RPMI8226 (cell line): ENCODE measurements at places on chromosomes 11 and 22.

DNA sequence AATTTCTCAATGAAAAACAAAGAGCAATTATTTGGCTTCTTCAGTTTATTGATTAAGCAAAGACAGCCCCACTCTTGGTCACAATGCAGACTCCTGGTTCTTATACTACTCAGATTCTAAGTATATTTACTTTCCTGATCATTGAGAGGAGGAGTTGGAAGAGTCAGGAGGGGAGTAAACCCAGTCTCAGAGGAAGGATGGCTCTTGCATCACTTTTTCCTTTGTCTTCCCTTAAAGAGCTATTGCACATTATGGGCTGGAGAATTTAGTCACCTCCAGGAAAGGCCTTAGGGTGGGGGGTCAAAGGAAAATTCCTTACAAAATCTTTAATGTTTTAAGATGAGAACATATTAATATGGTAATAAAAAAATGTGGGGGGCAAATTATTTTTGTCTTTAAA lies 8.1 kb downstream of the SLC17A6 start:
- no peak for DNase-seq

DNA sequence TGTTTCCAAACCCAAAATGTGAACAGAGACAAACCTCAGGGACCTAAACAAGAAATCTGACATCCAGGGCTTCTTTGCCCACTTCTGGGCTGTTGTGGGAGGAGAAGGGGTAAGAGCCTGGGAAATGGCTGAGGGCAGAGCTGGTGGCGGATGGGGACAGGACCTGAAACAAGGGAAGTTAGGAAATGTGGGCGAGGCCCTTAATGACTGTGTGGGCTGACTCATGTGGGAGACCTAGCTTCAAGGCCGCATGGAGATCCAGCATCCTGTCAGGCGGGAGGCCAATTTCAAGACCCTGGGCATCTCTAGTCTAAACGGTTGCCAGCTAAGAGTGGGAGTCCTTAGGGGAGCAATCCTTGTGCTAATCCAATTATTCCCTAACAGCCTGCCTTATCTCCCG lies 2.1 kb upstream of the OAF start:
- DNase-seq = no peak

DNA sequence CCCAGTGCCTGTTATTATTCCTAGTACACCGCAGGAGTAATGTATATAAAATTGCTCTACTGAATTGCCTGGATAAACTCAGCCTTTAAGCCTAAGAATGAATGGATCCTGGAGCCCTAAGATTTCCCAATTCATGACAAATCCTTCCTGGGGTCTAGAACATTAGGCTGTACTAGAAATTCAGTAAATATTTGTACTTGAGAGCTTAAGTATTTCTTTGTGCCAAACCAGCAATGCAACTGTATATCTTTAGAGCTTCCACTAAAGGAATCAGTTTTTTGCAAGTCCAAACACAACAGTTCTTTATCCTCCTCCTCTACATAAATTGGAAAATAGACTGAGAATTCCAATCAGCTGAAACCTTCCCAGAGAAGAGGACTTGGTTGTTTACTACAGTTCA lies 65.6 kb downstream of the FAM168A start:
- DNase-seq = no peak

DNA sequence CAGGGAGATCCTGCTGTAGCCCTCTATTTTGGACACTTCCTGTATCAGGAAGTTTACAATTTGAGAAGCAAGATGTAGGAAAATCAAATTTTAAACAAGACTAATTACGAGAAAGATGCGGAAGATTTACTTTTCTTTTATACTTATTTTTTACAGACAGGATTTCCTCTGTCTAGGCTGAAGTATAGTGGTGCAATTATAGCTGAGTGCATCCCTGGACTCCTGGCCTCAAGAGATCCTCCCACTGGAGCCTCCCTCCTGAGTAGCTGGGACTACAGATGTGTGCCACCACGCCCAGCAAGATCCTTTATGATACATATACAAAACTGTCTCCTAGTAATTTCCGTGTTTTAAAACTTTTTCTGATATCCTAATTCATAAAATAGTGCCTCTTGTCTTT lies 17.2 kb upstream of the CARD18 start:
- DNase-seq = no peak

DNA sequence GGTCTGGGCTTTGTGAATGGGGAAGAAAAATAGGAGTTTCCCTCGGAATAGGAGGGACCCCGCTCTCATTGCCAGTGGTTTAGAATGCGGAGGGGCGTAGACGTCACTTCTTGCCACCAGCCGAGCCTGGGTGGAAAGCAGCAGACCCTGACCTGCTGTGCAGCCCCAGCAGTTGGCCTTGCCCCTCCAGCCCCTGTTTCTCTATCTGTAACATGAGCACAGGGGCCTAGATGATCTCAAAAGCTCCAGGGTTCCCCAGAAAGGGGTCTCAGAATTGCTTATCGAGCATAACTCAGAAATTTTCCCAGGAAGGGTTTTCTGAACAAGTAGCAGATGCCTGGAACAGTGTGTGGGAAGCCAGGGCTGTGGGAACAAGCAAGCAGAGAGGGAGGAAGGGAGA lies 43.9 kb downstream of the C11orf91 start:
- DNase-seq = no peak

GRCh38 chr11:64893194-64894069 lies 15.0 kb upstream of the EHD1 start:
- DNase-seq = no peak

GRCh38 chr22:32674925-32675825 lies 126.3 kb upstream of the TIMP3 start:
- DNase-seq = peak; percentile 7

DNA sequence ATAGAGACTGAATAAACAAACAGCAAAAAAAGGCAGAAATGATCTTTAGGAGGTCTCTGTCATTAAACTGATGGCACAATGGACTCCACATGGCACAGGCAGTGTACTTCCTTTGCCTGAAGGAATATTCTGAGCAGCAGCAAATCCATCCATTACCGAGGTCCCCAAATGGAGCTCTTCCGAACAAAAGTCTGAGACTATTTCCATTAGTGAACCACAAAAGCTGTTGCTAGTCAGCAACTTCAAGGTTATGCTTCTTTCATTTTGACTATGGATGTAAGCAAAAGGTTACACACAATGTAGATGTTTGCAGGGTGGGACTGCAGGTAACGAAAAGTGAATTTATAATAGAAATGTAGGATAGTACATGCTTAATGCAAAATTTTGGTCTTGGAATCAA lies 14.5 kb downstream of the NARS2 start:
- no peak for DNase-seq

GRCh38 chr11:120494595-120494994 lies 17.0 kb upstream of the GRIK4 start:
- DNase-seq = no peak

GRCh38 chr22:38353142-38353629 lies 36.0 kb upstream of the CSNK1E start:
- DNase-seq = peak; percentile 73

DNA sequence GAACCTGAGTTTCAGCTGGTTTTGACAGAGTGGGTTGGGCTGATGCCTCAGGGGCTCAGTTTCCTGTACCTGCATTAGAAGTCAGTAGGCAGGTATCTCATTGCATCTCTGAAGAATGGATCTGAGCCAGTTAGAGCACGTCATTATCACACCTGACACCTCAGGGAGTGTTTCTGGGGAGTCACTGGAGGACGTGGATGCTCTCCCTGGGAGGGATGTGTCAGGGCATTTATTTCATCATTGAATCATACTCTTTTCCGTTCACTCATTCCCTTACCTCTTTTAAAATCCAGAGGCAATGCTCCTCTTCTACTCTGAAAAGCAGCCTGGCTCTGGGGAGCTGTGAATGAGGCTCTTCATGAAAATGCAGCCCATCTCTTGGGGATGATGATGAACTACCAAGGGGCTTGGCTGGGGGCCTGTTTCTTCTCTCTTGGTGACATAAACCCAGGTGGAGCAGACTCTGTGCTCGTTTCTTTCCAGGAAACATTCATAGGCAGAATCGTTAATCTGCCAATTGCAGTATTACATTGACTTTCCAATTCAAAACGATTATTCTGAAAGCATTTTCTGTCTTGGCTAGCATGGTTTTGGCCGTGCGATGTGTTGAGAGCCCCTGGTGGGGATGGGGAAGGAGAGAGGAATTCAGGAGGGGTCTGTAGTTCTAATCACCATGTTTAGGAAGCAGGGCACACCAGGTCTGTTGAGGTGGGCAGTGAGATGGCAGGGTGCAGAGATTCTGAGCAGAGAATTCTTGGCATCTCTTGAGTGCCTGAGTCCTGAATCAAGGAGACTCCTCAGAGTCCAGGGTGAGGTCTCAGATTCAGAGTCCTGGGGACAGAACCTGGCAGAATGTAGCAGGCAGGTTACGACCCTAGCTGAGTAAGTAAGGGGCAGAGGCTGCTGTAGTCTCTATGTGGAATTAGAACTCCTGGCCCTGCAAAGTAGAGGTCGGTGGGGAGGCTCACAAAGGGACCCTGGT lies 12.6 kb downstream of the PARVA start:
- no peak for DNase-seq

GRCh38 chr11:130580372-130580771 lies 131.9 kb downstream of the ADAMTS15 start:
- no peak for DNase-seq

DNA sequence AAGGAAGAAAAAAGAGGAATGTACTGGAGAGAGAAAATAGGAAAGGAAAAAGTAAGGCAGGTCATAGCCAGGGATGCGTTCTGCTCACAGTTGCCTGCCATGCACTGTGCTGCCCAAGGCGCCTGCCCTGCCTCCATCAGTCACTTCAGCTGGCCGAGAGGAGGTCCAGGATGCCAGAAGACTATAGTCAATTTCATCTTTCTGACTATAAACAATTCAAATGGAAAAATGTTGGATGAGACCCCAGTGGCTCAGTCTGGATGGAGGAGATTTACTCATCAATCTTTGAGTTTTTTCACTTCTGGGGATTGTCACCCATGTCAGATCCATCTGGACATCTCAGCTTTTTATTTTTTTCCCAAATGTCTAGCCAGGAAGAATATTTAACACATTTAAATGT lies 36.7 kb upstream of the CLMP start:
- DNase-seq = no peak

DNA sequence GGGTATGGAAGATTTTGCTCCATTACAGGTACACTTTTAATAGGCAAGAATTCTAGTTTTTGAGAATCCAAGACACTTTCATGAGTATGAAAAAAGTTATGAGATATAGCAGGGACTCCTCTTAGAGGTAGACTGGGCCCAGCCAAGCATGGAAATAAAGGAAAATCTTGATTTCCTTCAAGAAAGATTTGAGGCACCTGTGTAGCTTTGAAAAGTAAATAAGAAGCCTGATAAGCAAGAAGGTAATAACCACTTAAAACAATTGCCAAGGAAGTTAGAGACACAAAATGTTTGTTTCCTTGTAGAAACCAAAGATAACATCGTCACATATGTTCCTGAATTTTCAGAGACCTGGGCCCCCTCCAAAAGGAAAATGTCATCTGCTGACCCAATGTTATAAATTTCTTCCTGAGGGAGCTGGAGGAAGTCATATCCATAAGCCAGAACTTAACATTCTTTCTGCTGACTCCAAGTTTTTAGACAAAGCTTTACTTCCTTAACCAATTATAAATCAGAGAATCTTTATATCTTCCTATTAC lies 314.5 kb upstream of the ANO3 start:
- DNase-seq = no peak

DNA sequence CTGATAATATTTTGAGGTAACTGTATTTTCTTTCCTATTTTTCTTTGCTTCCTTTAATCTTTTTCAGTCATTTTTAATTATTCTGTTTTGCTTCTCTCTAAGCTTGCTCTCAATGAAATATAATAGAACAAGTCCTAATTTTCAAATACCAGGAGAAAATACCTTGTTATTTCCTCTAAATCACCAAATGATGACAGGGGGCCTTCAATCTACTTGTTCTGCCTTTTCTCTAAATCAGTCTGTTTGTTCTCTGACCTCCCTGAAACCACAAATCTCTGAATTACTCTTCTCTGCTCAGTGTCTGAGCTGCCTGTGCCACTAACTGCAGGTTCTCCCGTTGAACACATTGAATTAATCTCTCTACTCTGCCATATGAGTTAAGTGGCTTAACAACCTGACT lies 286.2 kb downstream of the C11orf87 start:
- DNase-seq = no peak

DNA sequence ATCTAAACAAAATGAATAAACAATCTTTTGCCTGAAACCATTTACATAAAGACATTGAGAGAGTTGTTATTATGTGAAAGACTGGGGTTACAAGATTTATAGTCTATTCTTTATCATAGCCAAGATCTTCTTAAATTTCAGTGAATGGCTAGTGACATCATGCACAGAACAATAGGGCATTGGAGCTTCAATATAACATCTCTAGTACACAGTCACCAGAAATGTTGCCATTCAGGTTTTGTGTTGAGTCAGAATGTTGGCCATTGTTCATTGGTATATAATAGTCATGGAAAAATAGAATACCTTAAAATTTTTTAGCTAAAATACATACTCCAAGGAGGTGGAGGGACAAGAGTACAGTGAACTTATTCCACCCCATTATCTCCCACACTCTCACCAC lies 44.3 kb downstream of the SLC5A12 start:
- no peak for DNase-seq

DNA sequence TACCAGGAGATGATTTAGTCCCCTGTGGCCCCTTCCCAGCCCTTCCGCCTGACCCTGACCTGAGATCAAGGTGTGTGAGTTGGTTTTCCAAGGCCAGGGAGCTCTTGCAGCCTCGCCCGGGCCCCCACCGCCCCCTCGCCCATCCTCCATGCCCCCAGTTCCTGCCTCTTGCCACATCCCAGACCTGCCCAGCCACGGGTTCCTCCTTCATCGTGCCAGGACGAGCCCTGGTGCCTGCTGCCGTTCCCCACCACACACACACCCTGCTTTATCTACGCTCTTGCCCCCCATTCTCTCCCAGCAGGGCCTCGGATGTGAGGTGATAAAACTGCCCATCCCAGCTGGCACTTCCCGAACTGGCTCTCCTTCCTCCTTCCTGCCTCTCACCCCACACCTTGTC lies 1.4 kb upstream of the LIF start:
- no peak for DNase-seq

GRCh38 chr22:49966774-49967705 lies 6.5 kb downstream of the PIM3 start:
- peak; percentile 90 for DNase-seq

DNA sequence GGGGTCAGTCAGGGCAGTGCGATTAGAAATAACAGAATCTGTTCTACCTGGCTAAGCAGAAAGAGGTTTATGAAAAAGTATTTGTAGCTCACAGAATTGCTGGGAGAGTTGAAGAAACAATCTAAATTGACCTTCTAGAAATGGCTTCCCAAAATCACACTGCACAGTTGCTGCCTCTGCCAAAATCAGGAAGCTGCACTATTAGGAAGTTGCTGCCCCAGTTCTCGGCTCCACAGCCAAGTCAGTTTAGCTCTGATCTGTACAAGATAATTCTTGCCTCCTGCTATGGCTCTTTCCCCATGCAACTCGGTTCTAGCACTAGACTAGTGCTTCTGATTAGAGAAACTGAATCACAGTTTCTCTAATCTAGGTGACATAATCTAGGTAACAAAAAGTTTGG lies 16.0 kb upstream of the CCDC90B start:
- no peak for DNase-seq

GRCh38 chr22:19644314-19645223 lies 69.7 kb upstream of the SEPTIN5 start:
- no peak for DNase-seq

DNA sequence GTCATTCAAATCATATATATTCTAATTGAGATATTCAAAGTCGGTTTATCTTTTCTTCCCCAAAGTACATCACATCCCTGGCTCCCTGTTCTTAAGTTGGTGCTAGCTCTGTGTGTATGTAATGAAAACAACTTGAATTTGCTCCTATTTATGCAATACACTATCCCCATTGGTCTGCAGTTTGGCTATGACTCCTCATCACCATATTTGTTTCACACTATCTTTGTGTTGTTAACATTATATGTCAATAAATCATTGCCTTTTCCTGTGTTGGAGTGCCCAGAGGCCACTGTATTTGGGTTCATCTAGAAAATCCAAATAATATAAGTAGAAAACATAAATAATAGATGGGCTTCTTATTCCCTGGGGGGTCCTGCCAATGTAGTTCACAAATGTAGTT lies 306.6 kb upstream of the TENM4 start:
- no peak for DNase-seq
